ENCODE measurements at places on chromosomes 12 and 14.
A peak's percentile ranks its signal among the peaks of the same experiment; 100 is the strongest.

DNA sequence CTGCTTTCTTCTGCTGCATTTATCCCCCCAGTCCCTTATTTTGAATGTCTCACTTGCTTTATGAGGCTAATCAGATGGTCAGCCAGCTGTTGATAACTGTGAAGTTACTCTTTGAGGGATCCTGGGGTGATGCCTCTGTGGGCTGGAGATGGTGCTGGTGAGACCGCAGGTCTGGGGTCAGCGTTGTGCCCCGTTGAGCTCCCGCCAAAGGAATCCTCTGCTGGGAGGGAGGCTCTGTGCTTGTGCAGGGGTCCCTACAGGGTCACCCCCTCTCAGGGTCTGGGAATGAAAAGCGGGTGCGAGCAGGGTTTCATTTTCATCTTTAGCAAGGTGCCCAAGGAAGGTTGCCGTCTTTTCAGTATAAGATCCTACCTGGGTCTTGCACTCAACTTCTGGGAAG, 161.2 kb upstream of the RTL1 start:
- peak; percentile 43 for DNase-seq

- DNase-seq, result no peak
Measured at GRCh38 chr12:82665142-82665923, 21.4 kb upstream of the TMTC2 start.

- no peak for DNase-seq
Measured at GRCh38 chr14:80095623-80096022, 115.7 kb downstream of the DIO2 start.

GRCh38 chr12:122079033-122079531, 526 bp downstream of the MLXIP start:
- no peak for DNase-seq

DNA sequence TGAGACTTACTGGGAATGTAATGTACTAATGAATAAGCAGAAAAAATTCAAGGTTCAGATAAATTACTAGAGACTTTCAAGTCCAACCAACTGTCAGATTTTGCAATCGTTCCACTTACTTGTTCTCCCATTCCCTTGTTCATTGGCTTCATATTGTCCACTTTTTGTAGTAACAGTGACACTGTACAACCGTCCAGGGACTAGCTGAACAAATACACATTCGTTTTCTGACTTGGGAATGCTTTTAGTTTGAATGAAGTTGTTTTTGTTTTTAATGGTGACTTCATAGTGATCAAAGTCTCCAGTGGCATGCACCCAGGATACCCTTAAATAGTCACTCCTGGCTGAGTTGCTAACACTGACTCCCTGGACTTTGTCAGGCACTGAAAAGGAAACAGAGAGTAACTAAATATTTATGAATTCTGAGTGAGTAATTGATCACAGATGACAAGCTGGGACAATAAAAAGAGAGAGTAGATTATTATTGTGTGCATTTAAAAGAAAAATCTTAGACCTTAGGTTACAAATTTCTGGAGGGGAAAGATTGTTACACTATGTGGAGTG, 65.4 kb downstream of the PTPRB start:
- DNase-seq, result no peak

DNA sequence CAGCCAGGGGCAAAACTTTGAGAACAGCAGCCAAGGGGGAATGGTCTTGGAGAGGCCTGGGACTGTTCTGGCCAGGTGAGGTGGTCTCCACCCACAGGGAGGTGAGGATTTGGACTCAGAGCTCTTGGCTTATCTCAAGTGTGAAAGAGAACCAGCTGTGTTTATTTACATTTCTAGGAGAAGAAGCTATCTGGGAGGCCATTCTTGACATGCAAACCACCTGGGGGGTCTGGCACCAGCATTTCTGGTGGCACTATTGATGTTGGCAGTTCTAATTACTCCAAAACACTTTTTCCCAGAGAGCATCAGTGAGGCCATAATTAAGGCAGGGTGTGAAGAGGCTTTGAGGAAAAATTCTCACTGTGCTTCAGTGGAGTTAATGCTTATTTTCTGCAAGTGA, 95.1 kb downstream of the CAND1 start:
- no peak for DNase-seq
